T-helper 1 cell (primary cell): ENCODE measurements at places on chromosomes 1 and 21.

GRCh38 chr1:209627027-209627731 lies 25.0 kb downstream of the LAMB3 start:
- DNase-seq, result no peak

DNA sequence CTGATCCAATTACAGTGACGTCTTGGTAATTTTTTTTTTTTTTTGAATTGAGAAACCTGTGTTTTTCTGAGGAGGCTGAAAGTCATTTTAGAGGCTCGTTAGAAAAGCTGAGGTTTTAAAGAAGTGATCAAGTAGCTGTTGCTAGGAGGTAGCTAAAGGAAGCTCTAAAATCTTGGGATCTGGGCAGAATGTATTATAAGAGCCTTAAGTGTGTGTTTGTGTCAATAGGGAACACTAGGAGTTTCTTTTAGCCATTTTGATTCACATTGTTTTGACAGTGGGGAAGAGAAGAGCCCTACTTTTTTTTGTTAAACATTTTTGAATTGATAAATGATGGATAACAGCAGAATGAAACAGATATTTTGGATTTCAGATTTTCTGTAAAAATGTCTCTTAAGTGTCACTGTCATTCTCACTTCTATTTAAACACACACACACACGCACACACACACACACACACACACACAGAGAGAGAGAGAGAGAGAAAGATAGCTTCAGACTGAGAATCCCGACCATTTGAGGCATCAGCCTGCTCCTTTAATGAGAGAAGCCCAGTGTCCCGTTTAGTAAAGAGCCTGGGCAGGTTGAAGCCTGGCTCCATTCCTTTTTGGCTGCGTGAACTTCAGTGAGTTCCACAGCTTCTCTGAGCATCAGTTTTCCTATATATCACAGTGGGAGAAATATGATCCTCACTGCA lies 79.1 kb upstream of the GPR88 start:
- no peak for DNase-seq

DNA sequence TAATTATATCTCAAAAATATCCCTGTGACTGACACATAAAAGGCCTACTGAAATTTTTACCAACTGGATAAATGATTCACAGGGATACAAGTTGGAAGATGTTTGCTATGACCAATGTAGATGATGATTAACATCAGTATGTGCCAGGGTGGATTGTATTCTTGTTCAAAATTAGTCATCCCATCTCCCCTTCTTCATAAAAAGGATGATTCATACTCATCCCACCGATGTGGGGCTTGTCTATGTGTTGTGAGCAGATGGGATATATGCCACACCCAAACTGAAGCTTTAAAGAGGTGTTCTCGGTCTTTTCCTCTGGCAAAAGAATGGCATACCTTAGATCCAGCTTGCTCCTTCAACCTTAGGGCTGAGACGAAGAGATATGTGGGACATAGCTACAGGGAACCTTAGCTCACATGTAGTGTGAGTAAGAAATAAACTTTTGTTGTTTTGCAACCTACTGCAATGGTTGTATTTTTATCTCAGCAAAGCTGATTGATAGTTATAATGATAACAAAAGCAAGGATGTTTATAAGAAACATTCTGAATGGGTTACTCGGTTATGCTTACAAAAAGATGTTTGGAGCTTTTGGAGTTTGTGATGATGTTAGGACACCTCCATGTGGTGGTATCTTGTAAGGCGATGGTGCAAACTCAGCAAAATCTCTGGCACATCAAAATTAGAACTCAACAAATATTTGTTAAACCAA lies 29.4 kb downstream of the SPATA17 start:
- DNase-seq, result no peak

DNA sequence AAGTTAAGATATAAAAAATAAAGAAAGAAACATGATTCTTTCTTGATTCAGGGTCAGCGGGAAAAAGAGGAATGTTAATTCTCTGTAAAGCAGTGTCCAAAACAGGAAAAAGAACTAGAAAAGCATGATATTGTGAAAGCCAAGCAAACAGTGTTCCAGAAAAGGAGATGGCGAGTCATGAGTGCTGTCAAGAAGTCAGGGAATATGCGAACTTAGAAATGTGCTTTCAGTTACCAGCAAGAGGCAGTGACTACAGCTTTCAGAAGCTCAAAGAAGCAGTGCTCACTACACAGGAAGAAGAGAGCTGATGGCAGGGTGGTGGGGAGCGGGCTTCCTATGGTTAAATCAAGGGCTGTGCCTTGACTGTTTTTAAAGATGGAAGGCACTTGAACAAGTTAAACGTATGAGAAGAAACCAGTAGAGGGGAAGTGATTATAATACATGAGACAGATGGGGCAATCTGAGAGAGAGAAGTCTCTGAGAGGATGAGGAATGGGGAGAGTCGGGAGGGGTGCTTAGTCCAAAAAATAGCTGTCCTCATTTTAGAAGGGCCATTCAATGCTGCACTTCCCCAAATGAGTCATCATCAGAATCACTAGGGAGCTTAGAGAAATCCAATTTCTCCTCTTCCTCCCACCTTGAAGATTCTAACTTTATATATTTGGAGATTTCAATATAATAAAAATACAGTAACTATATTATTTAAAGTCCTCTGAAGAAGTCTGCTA lies 90.4 kb downstream of the KCNK1 start:
- DNase-seq, result no peak

- DNase-seq, result no peak
Measured at GRCh38 chr1:166153525-166154314, 13.1 kb downstream of the FAM78B start.

- DNase-seq, result no peak
Measured at GRCh38 chr1:37947364-37947763, 511 bp upstream of the INPP5B start.

GRCh38 chr21:41666641-41667081 lies 100.2 kb downstream of the RIPK4 start:
- no peak for DNase-seq

DNA sequence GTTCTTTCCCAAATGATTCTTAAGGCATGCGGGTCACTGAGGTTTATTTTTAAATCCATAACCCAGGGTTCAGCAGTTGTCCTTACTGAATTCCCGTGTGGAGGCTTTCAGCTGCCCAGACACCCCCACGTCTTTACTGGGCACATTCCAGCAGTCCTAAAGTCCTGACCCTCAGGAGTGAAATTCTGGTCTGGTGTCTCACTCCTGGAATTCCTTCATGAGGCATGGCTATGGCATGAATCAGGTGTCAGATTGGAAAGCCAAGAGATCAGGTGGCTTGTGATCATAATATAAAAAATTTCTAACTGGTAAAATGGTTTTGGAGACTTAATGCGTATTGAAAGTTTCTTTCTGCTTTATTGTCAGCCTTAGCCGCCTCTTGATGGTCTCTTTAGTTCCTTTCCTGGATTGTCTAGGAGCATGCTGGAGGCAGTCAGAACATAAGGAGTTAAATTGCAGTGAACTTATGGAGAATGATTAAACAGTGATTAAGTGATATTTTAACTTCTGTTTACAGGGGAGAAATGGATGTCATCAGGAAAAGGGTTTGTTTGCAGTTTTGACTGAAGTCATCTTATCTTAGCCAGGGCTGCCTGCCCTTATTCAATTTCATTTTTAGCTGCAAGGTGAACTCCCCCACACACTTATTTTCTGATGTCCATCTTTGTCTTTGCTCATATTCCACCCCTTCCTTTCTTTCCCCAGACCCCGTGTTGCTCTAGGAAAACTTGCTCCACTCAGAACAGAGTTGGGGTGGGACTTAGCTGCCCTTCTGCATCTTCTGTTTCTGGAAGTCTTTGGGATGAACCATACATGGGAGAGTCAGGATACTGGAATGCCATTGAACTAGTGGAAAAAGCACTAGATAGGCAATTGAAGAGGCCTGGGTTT lies 25.7 kb upstream of the MACF1 start:
- no peak for DNase-seq
